ENCODE measurements at places on chromosomes 7 and 10.

DNA sequence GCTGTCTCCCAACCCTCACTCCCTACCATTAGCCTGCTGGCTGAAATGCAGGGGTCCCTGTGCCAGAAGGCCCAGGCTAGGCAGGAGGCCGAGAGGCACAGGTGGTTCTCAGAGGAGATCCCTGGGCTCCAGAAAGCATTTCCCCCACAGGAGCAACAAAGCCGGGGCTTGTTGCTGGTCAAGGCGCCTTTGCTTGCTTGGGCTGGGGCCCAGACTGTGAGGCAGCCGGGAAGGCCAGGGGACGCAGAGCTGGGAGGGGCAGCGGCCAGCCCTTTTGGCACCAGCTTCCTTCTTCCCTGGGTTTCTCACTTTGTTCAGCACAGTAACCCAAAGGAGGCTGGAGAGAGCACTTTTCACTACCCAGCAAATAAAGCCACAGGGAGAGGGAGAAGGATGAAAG, 48.6 kb downstream of the FBXW4 start:
- DNase-seq = no peak

GRCh38 chr10:55500931-55501559, 700.0 kb upstream of the PCDH15 start:
- peak; percentile 3 for DNase-seq

- DNase-seq = no peak
Measured at GRCh38 chr7:23918856-23919255, 208.8 kb downstream of the STK31 start.

DNA sequence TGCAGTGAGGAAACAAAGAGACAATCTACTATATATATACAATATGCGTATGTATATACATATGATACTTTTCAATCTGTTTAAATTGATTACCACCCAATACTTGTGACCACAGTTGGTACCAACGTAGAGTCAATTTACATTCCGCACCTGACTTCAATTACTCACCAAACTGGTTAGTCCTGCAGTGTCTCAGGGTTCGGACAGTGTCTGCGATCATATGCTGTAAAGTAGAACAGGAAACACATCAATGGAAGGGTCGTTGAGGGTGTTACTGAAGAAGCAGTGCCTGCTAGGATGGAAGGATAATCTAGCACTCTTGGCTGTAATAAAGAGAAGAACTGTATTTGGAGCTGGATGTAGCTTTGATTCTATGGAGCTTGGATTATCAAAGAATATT, 179.7 kb upstream of the CDCA7L start:
- no peak for DNase-seq

DNA sequence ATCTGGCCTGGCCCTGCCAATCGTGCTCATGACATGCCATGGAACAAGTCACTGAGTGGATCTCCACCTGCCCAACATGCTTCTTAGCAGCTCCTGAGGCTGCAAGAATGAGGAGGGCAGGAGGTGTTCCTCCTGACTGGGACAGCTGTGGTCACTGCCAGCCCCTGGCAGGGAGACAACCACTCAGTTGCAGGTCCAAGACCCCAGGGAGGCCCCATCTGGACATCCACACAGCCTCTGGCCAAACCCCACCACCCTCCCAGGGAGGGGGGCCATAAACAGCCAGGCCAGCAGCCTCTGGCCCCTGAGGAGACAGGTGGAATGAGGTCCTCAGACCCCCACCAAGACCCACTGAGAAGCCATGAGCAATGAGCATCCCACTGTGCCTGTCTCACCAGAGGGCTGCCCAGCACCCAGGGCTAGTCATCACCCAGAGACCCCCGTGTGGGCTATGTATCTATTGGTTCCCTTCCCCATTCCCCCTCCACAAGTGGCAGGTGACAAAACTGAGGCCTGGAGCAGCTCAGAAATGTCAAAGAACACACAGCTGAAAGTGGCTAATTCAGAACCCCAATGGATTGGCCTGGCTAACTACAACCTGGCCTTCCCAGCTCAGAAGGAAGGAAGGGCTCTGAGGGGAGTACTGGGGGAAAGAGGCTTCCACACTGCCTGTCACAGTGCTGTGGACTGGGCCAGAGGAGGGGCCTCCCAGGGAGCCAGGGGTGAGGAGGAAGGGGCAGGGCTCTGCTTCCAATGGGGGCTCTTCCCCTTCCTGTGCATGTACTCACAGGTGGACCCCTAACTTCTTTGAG, 3.0 kb downstream of the GPRIN2 start:
- no peak for DNase-seq

DNA sequence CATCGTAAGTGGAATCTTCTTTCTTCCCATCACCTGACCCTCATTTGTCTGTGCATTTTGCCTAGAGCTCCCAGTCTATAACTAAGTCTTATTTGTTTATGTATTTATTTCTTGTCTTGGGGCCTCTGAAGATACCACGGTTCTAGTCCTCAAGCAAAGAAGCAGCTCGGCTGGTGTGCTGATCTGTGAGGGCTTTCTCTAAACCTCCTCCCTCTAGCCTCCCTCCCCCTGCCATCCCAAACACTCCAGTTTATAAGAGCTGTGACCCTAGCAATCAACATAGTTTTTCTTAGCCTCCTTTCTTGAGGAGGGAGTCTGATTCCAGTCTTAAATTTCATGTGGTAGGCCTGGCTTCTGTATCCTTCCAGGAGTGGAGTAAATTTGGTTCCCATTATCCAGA, 15.7 kb upstream of the NDUFA5 start:
- no peak for DNase-seq

DNA sequence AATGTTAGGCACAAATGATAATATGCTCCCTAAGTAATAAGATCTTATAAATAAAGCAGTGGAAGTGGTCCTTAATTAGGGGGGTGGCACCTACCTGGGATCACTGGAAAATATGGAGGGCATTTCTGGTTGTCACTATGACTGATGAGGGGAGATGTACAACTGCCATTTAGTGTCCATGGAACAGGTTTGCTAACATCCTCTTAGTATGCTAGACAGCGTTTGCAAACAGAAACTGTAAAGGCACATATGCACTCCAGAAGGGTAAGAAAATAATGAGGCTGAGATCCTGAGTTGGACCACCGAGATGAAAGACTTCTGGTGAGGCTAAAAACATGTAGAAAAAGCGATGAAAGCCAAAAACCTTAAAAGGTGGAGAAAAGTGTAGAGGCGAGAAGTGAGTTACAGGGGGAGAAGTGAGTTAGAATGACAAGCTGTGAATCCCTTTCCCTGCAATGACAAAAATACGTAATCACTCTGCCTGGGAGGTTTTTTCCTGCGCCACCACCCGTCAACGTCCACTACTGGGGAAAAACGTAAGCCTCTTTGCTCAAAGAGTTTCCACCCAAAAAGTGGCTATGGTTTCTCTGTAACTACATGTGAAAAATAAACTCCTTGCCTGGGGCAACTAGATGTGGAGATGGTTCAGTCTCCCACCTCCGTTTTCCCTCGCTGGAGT, 767 bp downstream of the KRIT1 start:
- no peak for DNase-seq

DNA sequence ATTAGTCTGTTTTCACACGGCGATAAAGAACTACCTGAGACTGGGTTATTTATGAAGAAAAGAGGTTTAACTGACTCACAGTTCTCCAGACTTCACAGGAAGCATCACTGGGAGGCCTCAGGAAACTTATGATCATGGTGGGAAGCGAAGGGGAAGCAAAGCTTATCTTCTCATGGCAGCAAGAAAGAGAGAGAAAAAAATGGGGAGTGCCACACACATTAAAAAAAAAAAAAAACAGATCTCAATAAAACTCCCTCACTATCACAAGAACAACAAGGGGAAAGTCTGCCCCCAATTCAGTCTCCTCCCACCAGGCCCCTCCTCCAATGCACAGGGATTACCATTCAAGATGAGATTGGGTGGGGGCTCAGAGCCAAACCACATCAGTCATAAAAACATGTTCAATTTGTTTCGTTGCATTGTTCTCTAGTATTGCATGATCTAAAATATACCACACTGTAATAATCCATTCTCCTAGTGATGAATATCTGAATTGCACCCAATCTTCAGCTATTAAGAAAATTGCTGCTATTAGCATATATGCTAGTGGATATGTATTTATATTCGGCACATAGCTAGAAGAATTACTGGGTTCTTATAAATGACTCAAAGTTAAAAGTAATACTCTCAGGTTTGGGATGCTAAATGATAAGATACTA, 328.9 kb upstream of the KCND2 start:
- DNase-seq = no peak

DNA sequence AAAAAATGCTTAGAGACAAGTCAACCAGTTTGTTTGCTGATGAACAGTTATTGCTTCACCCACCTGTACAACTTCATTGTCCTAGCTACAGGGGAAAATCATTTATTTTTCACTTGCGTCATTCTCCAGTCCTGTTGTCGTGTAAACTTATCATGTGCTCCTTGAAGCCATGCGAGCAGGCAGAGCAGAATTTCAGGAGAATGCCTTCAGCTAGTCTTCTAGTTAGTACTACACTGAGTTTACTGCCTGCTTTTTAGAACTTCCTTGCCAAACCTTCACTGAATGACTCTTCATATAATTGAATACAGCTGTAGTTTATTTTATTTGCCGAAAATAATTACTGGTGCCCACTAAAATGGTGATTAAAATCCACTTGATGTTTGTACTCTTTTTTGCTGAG, 15.6 kb downstream of the RPA3 start:
- no peak for DNase-seq

DNA sequence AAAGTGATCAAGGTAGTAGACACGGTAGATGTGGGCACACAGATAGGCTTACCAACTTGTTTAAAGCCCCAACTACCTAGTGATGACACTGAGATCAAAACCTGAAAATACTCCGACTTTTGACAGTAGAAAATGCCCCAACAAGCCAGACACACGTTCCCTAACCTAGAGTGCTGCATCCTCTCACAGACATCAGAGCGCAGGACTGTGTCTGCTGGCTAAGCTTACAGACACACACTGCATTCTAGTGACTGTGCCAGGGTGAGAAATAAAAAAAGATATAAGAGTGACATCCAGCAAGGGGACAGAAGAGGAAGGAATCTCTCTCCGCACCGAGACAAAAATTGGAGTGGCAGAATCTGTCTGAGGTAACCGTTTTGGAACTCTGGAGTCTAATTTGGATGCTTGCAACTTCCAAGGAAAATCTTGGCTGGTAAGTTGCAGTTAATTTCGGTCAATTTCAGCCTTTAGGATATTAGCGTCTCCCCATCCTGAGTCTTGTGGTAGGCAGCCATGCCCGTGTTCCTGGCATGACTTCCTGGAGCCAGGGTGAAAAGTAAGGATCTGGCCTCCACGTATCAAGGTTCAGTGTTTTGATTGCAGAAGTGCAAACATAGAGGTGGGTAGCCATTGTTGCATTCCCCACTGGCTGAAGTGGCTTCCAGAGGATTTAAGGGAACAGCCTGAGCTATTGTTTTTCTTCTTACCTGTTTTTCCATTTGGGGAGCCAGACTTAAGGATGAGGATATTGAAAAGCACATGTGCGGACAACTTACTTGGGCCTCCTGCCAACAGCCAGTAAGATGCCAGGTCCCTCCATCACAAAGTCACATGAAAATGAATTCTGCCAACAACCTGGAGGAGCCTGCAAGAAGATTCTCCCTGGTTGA, 124.1 kb downstream of the SMURF1 start:
- DNase-seq = no peak

DNA sequence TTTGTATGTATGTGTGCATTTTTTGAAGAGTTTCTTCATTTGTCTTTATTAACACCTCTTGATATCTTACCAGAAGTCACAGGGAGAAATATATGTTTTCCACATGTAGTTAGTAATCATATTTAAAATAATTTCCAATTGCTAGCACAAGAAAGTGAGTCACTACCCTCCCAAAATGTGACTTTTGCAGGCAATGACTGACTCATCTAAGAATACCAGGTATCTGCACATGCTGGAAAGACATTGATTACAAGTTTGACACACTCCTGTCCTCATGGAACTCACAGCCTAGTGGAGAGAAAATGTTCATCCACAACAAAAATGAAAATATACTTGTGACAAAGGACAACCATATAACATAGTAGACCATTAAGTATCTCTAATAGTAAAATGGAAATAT, 82.9 kb downstream of the SEMA3D start:
- peak; percentile 47 for DNase-seq

GRCh38 chr7:155188821-155189581, 108.7 kb upstream of the INSIG1 start:
- DNase-seq = peak; percentile 94

DNA sequence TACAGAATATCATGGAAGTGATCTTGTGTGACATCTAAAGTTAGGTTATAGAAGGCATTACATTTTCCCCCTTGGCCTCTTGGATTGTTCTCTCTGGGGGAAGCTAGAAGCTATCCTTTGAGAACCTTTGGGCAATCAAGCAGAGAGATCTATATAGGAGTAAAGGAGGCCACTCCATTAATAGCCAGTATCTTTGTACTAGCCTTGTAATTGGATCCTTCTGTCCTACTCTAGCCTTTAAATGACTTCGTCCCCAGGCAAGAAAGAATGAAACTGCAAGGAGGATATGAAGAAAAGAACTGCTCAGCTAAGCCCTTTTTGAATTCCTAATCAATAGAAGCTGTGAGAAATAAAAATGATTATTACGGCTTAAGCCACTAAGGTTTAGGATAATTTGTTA, 230.9 kb downstream of the AGMO start:
- DNase-seq = no peak

- DNase-seq = peak; percentile 44
Measured at GRCh38 chr7:17009007-17009719, 127.4 kb upstream of the AGR3 start.

DNA sequence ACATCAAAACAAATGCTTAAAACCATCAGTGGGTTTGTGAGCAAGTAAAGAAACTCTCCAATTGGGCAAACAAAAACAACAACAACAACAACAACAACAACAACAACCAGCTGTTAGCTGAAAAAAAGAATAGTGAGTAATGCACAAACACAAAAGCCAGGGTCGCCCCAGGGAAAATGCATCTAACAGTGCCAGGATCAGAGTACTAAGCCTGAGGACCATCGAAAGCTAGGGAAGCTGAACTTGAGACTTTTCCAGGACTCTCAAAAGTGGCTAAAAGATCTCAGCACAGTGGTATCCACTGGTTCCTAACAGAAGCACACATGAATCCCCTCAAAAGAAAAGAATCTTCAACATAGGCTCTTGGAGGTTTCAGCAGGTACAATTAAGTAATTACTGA, 83.3 kb downstream of the CPXM2 start:
- no peak for DNase-seq

- DNase-seq = no peak
Measured at GRCh38 chr7:139896288-139896687, 67.2 kb downstream of the TBXAS1 start.

GRCh38 chr7:144853542-144853941, 17.7 kb upstream of the TPK1 start:
- no peak for DNase-seq

DNA sequence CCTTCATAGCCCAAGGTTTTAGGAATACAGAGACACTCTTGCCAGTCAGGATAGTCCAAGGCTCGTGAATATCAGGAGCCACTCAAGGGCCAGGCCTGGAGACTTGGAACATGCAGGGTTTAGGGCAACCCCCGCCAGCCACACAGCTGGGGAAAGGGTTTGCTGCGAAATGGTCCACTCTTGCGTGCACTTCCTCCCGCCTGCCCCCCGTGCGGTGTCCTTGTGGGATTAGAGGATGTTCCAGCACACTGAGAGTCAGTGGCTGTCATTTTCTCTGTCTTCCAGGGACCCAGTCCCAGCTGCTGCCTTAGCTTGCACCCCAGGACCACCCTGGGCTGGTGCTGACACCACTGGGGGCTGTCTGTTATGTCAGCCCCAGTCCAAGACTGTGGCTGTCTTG, 38.5 kb downstream of the POR start:
- no peak for DNase-seq
